ENCODE measurements at places on chromosomes 6 and 20. TPM values are rescaled to one million over a fixed set of nuclear protein-coding genes. Genes with fewer than 3 reads are reported as not detected.

Gene STMND1
- total RNA-seq, result not detected

Gene VPS52
- total RNA-seq, result 35.6 TPM

Gene SLC22A7
- total RNA-seq, result not detected

Gene ZC3H12D
- 0.37 TPM for total RNA-seq

Gene POPDC3
- total RNA-seq, result 23.6 TPM

Gene COL10A1
- total RNA-seq, result 0.37 TPM

Gene PNLDC1
- total RNA-seq, result not detected

Gene OR2B6
- total RNA-seq, result not detected

Gene DYNLT2
- 1.5 TPM for total RNA-seq

Gene TFAP2C
- 9.5 TPM for total RNA-seq

Gene FRK
- 0.33 TPM for total RNA-seq

Gene SLPI
- total RNA-seq, result not detected

Gene SNX3
- 252 TPM for total RNA-seq

Gene ENPP5
- total RNA-seq, result 0.55 TPM

Gene IGF2R
- 278 TPM for total RNA-seq
